Vagina (tissue), 2 donors: ENCODE measurements at places on chromosomes 4 and X.

- no peak for DNase-seq
Observed at GRCh38 chr4:125642645-125643044, 327.9 kb downstream of the FAT4 start.

GRCh38 chrX:15814771-15815365, 24.6 kb downstream of the ZRSR2 start:
- no peak for DNase-seq

DNA sequence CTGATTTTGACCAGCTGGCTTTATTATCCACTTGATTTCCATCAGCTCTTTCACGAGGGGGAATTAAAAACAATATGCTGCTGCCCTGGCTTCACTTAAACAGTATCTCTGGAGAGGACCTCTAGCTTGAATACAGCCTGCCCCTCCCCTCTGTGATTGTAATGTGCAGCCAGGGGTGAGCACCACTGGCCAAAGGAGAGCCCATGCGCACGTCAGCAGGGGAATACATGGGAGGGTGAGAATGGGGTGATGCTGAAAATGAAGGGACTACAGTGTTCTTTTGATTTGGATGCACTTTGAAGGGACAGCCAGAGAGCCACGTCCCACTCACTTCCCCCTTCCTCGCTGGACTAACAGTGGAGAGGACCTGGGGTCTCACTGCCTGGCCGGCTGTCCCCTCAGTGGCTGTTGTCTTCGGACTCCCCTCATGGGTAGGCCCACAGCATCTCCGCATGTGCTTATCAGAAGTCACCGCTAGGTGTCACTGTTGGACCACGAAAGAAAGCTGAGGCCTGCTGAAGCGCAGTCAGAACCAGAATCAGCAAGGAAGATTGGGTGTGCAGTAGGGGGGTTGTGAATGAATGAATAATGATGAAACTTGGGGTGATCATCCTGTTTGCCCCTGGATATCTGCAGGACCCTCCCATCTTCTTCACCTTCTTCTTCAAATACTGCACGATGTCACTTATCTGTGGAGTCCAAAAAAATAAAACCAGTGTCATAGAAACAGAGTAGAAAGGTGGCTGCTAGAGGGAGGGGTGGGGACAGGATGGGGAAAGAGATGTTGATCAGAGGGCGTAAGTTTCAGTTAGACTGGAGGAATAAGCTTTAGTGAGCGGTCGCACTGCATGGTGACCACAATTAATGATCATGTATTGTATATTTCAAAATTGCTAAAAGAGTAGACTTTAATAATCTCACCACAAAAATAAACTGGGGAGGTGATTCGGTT, 32.8 kb downstream of the CLCN4 start:
- no peak for DNase-seq

GRCh38 chr4:19945501-19945900, 306.2 kb upstream of the SLIT2 start:
- no peak for DNase-seq

DNA sequence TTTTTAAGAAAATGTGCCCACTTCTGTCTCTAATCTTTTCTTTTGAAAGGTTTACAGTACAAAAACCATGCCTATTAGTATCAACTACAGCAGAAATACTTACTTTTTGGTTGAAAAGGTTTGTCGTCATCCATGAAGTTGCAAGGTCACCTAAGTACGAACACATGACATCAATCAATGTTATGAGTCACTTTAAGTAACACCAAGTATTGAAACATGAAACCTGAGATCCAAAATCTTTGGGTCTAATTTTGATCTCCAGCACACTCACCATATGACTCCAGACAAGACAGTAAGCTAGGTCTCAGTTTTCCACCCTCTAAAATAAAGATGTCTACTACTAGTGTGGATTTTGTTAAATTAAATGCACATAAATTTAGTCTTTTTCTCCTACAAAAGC, 8.4 kb downstream of the ZNF280C start:
- no peak for DNase-seq

DNA sequence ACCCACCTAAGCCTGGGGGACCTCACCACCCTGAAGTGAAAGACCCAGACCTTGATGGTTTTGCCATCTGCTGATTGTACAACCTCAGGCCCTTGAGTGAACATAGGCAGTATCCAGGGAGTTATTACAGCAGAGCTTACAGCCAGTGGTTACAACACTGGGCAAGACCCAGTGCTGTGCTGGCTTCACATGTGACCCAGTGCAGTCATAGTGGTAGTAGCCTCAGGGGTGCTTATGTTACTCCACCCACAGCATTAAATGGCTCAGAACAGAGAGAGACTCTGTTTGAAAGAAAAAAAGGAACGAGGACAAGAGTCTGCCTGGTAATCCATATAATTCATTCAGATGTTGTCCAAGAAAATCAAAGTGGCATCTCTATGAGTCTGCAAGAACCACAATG, 45.2 kb upstream of the DACH2 start:
- no peak for DNase-seq

- DNase-seq = no peak
Observed at GRCh38 chr4:167775375-167775774, 317.0 kb upstream of the ANXA10 start.

DNA sequence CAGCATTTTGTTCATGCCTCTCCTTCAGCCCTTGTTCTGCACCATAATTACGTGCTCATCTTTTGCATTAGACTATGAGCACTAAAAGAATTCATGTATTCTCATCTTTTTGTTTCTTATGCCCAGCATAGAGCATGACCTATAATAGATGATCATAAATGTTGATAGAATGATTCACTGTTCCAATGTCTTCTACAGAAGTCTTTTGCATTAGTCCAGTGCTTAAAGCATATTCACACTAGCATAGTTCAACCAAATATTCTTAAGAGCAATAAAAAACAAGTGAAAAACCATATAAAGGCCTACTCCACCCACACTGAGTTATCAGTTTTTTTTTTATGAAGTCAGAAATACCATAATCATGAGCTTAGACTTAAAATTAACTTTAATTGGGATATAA, 36.5 kb upstream of the SLC10A4 start:
- DNase-seq = no peak

- no peak for DNase-seq
Observed at GRCh38 chr4:1802720-1803522, 9.8 kb downstream of the FGFR3 start.

GRCh38 chr4:69330345-69331047, 50.2 kb downstream of the UGT2B28 start:
- no peak for DNase-seq

DNA sequence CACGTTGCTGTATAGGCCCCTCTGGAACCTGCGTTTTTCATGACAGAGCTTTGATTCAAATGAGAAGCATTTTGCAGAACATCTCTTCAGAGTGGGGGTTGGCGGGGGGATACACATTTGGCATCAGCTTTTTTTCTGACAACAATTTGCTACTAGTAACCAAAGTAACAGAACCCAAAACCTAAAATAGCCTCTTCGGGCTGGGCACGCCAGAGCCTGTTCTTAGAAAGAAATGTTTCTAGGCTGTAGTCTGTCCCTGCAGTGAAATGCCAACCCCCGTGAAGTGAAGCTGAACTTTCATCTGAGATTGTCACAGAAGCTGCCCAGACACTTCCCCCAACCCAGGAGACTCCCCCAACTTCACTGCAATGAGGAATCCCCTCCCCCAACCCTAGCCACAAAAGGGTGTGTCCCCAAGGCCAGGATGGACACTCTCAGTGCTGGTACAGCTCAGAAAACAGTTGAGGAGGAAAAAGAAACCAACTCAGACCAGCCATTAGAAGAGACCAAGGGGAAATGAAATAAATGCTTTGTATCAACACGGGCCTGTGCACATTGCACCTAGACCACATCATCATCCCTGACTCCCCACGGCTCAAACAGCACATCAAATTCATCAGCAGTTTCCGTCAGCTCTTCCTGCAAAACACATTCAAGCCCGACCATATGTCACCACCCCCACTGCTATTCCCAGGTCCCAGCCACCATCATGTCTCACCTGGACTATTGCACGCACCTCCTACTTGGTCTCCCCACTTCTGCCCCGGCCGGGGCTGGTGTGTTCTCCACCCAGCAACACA, 8.4 kb upstream of the MAN2B2 start:
- DNase-seq = no peak

DNA sequence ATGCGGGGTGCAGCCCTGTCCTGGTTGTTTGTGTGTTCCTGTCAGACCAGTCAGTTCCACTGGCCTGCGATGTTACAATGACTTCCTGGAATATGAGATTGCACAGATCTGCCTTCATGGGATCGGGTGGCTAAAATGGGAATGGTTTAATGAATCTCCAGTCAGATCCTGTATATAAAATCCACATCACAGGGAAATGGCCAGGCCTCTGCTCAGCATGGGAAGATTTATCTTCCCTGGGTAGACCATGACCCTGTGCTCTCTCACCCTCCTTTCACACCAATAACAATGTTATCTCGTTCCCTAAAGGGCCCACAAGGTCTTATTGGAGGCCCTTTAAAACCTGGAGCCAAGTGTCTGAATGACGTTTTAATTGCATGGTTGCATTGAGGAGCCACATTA, 307.4 kb downstream of the RAB28 start:
- no peak for DNase-seq

- no peak for DNase-seq
Observed at GRCh38 chrX:71095981-71096759, 519 bp downstream of the FOXO4 start.

DNA sequence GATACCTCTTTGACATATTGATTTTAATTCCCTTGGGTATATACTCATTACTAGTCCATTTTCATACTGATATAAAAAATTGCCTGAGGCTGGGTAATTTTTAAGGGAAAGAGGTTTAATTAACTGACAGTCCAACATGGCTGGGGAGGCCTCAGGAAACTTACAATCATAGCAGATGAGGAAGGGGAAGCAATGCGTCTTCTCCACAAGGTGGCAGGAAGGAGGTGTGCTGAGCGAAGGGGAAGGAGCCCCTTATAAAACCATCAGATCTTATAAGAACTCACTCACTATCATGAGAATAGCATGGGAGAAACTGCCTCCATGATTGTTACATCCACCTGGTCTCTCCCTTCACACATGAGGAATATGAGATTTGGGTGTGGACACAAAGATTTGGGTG, 42.4 kb downstream of the MSX1 start:
- DNase-seq = no peak

DNA sequence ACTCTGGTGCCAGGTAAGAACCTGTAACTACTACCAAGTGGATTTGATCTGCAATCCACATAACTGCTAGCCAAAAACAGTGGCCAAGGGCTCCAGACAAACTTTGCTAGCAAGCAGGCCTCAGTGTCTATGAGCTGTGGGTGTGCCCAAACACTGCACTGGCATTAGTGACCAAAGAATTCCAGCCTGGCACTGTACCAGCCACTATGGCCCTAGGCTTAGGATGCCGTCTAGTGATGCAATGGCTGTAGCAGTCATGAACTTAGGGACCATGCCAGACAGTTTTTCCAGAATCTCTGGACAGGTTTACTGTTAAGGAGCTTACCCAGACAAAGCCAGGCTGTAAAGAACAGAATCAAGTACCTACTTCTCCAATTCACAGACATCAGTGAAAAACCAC, 33.7 kb upstream of the PRR27 start:
- DNase-seq = no peak

DNA sequence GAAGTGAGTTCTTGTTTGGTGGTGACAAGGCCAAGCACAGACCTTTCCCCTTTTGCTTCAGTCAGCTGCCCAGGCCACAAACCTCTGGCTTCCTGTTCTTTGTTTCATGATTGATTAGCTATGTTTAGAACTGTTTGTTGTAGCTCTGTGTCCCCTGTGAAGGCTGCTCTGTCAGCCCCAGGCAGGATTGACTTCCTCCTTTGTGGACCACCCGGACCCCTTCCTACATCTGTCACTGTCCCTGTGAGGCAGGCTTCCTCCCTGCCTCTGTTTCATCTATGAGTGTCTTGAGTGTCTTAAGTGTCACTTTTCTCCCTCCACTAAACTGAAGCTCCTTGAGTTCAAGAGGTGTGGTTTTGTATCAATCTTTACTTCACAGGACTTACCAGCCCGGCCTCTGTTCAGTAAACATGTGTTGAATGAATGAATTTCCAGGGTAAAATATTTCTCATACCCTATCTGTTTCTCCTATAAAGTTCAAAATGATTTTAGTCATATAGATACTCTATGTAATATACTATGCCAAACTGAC, 83.5 kb downstream of the ZNF674 start:
- DNase-seq = no peak

DNA sequence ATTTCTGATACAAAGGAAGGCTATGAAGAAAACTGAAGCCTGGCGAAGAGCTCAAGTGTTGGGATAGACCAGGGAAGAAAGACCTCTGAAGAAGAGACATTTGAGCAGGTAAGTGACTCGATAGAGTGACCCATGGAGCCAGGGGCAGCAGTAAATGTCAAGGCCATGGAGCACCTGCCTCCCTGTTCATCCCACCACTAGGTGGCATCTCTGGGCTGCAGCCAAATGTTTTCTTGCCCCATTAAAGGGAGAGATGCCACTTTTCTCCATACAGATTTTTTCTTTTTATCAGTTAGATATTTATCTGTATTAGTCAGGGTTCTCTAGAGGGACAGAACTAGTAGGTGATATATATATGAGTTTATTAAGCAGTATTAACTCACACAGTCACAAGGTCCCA, 4.9 kb upstream of the ZNF81 start:
- no peak for DNase-seq

GRCh38 chr4:102843273-102843672, 15.9 kb upstream of the UBE2D3 start:
- DNase-seq = no peak

DNA sequence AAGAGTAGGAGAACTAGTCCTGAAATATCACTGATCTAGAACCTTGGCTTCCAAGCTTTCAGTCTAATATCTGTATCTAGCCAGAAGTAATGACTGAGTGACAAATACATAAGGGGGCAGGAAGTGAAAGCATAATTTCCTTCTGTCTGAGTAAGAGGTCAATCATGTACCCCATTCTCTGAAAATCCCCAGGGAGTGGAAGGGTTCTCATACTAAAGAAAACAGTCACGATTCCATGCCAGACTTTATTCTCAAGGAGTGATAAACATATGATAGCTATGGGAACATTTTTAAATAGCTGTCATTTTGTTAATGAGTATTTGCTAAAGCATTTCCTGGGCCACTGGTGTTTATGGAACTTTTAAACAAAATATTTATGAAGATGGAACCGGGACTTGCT, 308.5 kb downstream of the ARHGAP24 start:
- DNase-seq = no peak

DNA sequence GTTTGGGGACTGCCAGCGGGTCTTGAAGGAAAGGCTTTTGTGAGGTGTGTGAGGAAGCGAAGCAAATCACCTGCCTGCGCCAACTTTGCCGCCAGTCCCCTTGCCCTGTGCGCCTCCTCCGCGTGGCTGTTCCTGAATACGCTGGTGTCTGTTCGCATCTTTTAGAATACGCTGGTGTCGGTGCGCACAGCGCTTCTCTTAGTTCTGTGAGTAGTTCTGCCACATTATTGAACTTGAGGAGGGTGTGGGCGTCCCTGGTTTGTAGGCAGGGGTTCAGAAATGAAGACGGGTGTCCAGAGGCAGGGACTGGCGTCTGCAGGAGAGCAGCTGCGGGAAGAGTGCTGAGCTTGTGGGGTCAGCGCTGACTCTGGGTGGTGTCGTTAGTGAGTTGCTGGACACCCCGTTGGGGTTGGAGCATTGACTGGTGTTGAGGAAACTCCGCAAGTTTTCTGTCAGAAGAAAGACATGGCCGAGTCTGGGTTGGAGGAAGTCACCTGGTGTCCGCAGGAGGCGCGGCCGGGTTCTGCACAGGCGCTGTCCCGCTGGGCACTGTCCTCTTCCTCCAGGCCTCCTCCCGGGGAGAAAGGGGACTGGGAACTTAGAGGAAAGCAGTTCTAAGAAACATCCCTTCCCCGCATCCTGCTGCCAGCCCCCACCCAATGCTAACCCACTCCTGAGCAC, 930 bp downstream of the ZNF718 start:
- DNase-seq = no peak
